ENCODE measurements at places on chromosomes 1 and 21.

DNA sequence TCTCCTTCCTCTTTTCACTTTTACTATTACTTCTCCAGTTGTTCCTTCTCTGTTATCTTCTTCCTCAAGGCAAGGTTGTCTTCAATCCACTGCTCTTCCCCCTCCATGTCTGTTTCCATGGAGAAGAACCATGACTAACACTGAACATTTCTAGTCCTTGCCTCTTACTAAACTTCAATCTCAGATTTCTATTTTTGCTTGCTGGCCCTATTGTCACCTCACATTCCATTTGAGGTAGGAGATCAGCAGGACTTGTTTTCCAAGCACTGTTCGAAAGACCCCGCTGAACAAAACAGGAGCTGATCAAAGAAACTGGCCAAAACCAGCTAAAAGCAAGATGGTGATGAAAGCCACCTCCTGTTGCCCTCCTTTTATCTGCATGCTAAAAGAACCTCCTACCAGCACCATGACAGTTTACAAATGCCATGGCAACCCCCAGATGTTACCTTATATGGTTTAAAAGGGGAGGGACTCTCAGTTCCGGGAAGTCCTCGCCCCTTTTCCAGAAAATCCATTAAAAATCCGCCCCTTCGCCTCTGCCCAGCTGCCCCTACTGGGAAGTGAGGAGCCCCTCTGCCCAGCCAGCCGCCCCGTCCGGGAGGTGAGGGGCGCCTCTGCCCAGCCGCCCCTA is 22.6 kb downstream of the GON4L start:
- no peak for DNase-seq

- DNase-seq = no peak
Observed at GRCh38 chr1:104621221-104621620, 871.5 kb downstream of the AMY1C start.

DNA sequence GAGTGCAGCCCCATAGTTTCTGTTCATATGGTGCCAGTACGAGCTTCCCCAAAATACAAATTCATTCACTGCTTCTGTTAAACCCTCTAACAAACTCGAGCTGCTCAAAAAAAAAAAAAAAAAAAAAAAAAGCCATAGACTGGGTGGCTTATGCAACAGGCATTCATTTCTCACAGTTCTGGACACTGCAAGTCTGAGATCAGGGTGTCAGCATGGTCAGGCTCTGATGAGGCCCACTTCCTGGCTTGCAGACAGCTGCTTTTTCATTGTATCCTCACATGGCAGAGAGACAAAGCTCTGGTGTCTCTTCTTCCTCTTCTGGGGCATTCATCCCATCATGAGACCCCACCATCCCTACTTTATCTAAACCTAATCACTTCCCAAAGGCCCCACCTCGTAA is 121.6 kb downstream of the PTBP2 start:
- DNase-seq = no peak

GRCh38 chr1:218665221-218665620 is 320.1 kb downstream of the TGFB2 start:
- DNase-seq = no peak

DNA sequence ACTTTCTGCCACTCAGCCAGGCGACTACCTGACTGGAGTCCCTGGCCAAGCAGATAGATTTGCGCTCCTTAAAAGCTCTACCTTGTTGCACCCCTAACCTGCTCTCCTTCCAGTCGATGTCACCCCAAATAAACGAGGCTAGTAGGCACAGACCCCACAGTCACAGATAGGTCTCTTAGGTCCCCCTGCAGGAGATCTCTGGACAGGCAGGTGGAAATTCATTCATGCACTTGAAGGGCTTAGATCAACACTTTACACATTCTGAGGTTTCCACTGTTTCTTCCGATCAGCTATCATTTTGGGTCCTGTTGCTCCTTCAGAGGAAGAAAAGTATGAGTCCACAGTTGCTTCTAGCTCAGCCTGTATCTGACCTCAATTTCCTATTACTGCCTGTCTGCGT is 272.6 kb upstream of the FMN2 start:
- no peak for DNase-seq

DNA sequence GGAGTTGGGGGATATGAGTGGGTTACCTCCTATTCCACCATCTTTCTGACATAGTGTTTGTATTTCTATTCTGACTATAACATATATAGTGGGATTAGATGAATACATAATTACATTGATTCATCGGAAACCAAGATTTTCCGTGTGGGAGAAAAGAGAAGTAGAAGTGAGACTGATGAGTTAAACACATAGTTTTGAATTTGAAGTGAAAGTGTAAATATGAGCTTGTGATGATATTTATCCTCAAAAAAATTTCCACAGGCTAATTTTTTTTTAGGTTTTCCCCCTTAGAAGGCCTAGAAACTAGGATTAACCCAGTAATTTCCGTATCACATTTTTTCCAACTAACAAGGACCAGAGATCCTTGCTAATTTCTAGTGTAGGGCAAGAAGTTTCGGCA is 6.9 kb downstream of the CD1B start:
- no peak for DNase-seq

Data from naive B cell (primary cell).